Gastrocnemius medialis (tissue), 4 donors: ENCODE measurements at places on chromosomes 1 and 21. TPM values are rescaled to one million over a fixed set of nuclear protein-coding genes. Genes with fewer than 3 reads are reported as not detected.

The PM20D1 gene
- total RNA-seq = not detected

The EXTL2 gene
- total RNA-seq = 2.4 TPM

The C1orf87 gene
- not detected for total RNA-seq

The PYHIN1 gene
- not detected for total RNA-seq

The PARS2 gene
- 4.8 TPM for total RNA-seq

The OR1C1 gene
- total RNA-seq = not detected

The TP53BP2 gene
- total RNA-seq = 85.1 TPM

The PAX7 gene
- 4.2 TPM for total RNA-seq

The TNFRSF4 gene
- total RNA-seq = 2.1 TPM

The AK4 gene
- 1.7 TPM for total RNA-seq

The ZNF697 gene
- total RNA-seq = 1.4 TPM

The RIPK4 gene
- 0.04 TPM for total RNA-seq

The OXCT2 gene
- not detected for total RNA-seq

The PTGER3 gene
- total RNA-seq = 0.12 TPM

The UBXN11 gene
- 2.7 TPM for total RNA-seq

The BRINP3 gene
- total RNA-seq = not detected

The OR2T2 gene
- not detected for total RNA-seq

The CNTN2 gene
- total RNA-seq = not detected

The LRRC38 gene
- 6.8 TPM for total RNA-seq

The USH2A gene
- total RNA-seq = 0.02 TPM

The DMBX1 gene
- not detected for total RNA-seq

The FAM163A gene
- not detected for total RNA-seq

The TINAGL1 gene
- 93.1 TPM for total RNA-seq

The OR2T29 gene
- not detected for total RNA-seq
